ENCODE measurements at places on chromosomes 5 and 9.

DNA sequence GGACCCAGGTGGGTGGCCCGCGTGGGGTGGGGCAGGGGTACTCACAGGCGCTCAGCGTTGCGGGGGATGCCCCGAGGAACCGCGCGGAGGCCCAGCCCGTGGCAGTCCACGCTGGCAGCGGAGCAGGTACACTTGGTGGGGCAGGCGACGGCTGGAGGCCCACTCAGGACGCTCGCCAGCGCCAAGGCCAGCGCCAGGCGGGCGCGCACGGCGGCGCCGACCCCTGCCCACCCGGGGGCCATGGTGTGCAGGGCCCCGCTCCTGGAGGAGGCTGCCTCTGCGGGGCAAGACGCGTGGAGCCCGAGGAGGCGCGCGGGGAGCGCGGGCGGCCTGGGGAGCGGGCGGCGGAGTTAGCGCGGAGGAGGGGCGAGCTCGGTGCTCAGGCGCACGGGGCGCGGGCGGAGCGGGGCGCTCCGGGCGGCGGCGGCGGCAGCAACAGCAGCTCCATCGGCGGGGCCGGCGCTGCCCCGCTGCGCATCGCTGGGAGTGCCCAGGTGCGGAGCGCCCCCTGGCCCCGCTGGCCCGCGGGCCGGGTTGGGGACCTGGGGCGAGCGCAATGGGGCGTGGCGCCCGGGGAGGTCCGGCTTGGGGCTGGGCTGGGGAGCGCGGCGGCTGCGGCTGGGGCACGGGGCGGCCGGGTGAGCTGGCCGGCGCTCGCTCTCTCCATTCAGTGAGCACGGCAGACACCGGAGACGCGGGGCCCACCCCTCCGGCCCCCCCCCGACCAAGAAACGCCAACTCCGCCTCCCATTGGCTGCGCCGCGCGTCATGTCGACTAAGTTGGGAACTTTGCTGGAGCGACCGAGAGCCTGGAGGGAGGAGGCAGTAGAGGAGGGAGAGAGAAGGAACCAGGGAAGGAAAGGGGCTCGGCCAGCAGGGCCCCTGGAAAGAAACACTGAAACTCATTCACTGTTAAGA lies at the start of gene SLIT3:
Gene SLIT3 (minus strand): TSS at position 672 of the 918 bp plus-strand sequence. CDS start 430 bp downstream, at position 242.
- peak; percentile 93 for DNase-seq

DNA sequence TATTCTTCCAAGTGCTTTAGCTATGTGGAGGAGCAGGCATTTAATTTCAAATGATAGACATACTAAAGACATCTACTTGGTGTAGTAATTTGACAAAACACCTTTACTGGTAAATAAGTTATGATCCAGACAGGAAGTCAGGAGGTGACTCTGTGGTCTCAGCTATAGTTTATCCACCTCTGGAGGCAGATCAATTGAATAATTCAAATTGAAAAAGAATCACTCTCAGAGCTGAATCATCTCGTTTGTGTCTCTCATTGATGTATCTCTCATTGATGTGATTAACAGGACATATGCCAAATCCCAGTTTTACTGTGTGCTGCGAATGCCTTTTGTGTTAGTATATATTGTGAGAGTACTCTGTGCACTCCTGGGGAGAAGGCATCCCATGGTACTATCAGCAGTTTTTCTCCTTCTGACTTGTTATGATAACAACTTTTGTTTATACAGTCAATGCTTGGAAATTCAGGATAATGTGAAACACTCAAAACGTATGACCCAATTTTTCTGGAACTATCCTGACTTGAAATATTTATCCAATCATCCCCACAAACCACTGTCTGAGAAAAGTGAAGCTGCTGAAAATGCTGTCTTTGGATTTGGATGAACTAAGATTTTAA lies 48.5 kb upstream of the DAB2 start:
- DNase-seq: no peak

- no peak for DNase-seq
Observed at GRCh38 chr5:170711300-170711699, 72.2 kb upstream of the GABRP start.

GRCh38 chr9:135822374-135822755 lies 85.0 kb downstream of the CAMSAP1 start:
- DNase-seq: no peak

DNA sequence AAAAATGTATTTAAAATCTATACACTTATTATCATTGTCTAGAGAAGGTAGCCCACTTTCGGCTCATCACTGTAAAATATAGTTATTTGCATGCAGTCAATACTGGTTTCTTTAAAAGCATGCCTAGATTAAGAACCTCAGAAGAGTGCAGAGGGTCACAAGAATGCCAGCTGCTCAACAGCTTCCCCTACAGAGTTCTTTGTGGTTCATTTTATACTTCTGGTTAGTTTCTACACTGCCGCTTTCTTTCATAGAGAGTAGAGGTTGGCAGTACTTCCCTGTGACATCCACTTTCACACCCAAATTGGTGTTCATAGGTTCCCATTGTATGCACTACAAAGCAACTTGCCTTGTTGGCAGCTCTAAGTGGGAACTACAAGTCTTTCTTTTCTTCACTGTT lies 137.3 kb downstream of the KIAA0825 start:
- DNase-seq: no peak

- DNase-seq: no peak
Observed at GRCh38 chr5:31656806-31657205, 17.9 kb downstream of the PDZD2 start.

DNA sequence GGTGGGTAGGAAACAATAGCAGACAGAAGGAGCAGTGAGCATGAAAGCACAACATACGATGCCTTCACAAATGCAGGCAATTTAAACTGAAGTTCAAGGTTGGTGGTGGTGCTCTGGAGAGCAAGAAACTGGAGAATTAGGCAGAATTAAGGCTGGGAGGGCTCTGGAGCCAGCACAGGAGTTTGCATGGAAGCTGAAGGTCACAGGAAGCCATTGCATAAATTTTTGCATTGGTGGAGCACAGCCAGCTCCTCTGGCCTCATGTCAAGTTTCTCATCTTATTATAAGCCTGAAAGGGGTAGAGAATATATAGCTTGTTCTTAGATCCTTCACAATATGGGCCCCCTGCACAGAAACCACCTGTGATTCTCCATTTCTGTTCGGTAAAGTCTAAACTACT lies 207.4 kb downstream of the PAPPA start:
- no peak for DNase-seq

- peak; percentile 87 for DNase-seq
Observed at GRCh38 chr5:55303238-55303690, 4.2 kb downstream of the DHX29 start.

DNA sequence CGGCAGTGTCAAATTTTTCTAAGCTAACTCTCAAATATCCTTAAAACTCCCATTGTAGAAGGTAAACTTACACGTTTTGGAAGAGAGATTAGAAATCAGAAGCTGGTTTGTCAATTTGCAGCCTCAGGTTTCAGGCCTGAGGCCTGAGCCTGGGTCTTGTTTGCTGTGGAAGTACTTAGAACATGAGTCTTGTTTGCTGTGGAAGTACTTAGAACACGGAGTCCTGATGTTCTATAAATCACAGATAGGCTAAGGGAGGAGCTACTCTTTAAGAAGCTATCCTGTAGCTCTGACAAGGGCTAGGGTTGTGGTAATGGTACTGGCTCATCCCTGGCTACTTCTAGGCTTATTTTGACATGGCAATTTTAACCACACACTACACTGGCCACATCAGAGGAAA lies 97.8 kb downstream of the FBXW11 start:
- DNase-seq: no peak

DNA sequence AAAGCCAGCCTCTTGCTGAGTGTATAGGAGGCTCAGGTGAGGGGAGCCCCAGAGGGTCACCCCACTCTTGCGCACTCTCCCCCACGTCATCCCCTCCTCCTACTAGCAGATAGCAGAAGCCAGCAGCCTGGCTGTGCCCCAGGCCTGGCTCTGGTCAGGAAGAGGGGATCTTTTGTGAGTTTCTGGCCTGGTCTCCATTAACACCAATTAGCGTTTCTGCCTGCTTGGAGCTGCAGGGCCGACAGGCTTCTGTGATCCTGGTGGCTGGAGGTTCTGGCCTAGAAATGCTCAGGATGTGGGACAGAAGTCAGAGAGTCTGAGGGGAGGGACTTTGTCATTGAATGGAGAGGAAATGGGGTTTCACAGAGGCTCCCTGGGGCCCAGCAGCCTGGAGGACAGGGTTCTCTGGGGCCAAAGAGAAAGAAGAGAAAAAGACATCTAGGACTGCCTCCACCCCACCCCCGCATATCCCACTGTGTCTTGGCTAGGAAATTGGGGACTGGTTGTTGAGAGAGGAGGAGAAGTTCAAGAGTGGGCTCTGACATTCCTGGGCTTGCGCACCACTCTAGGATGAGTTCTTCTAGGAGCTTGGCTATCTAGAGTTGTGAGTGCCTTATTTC lies 47.5 kb upstream of the ARAP3 start:
- DNase-seq: no peak

DNA sequence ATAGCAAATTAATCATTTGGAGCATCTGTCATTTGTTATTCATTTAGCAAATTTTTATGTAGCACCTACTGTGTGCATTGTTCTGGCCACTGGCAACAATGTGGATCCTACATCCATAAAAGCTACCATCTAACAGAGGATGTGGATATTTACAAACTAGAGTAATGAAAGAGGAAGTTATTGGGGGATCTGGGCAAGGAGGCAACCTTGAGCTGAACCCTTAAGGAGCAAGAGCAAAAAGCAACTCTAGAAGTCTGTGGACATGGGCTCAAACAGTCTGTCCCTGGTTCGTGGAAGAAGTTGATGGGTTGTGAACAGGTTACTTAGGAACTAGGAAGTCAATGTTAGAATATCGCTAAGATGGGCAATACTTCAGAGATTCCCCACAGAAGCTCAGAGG lies 259.9 kb downstream of the SYK start:
- DNase-seq: no peak

GRCh38 chr9:99039505-99040182 lies 65.3 kb upstream of the TGFBR1 start:
- DNase-seq: no peak

DNA sequence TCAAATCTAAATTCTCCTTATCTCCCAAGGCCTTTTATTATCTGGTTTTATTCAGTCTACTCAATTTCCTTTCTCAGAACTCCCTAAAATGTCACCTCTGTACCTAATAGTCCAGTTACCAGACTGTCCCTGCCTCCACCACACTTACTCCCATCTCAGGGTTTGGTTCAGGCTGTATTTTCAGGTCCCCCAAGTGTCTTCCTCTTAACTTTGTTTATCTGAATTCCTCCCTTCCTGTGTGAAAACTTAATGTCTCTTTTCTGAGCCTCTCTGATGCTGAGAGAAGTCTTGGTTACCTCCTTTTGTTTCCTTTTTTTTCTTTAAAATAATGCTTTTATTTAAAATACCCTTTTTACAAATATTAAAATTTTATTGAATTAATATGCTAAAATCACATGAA lies 133.4 kb downstream of the PAM start:
- DNase-seq: no peak

- no peak for DNase-seq
Observed at GRCh38 chr5:154218786-154219185, 28.3 kb downstream of the GALNT10 start.

- DNase-seq: no peak
Observed at GRCh38 chr5:113157886-113158285, 181.3 kb downstream of the DCP2 start.

- DNase-seq: no peak
Observed at GRCh38 chr9:14730461-14730898, 7.9 kb upstream of the CER1 start.

DNA sequence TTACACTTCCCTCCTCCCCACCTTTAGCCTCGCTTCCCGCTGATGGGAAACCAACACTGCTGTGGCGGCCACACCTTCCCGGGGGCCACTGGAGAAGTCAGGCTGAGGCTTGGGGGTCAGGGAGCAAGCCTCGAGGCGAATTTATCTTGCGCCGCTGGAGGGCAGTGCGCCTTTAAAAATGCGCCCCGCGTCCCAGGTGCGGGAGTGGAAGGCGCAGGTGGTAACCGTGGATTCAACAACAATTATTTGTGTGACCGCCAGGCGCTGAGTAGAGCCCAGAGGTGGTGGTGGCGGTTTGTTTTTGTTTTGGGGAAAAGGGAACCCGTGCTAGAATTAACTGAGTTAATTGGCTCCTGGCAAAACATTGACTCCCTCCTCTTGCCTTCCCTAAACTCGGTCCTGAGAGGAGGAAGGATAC lies 1.1 kb downstream of the CFAP77 start:
- peak; percentile 89 for DNase-seq

DNA sequence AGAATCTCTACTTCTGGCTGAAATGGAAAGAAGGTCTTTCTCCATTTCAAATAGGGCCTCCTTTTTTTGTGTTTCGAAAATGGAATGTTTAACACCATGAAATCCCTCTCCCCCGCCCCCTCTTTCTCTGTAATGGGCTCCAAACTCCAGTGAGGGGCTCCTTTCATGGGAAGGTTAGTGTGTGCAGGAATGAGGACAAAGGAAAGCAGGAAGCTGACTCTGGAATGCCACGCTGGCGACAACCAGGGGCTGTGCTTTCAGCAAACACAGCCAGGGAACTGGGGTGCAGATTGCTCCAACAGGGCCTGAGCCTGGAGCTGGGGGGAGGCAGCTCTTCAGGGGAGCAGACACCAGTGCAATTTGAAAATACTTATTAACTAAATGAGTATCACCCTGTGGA lies 82.8 kb downstream of the CRB2 start:
- DNase-seq: no peak

GRCh38 chr5:134436523-134437339 lies 25.1 kb upstream of the CDKN2AIPNL start:
- DNase-seq: peak; percentile 79

DNA sequence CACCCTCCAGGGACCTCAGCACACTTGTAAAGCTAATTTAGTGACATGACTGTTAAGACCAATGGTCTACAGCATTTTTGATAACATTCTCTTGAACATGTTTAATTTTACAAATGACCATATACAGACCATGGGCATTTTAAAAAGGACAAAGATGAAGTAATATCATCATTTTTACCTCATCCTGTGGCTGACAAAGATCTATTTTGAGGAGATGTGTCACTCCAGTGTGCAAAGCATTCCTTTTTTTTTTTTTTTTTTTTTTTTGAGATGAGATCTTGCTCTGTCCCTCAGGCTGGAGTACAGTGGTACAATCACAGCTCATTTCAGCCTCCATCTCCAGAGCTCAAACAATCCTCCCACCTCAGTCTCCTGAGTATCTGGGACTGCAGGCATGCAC lies 118.2 kb upstream of the TBC1D2 start:
- DNase-seq: no peak

DNA sequence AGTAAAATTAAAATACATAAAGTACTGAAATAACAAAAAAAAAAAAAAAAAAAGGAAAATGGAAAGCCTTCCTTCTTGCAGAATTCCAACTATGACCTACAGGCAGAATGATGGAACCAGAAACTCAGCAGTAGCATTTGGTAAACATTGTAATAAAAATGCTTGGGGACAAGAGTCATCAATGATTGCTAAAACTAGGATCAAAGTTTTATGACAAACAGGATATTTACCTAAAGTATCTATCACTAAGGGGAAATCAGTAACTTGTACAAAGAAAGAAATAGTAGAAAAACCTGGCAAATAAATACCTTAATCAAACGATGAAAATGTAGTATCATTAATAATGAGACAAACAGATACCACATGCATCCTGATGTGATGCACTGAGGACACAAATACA lies 17.5 kb downstream of the ERMP1 start:
- no peak for DNase-seq

- DNase-seq: peak; percentile 28
Observed at GRCh38 chr9:36192196-36192595, 1.5 kb downstream of the CLTA start.

GRCh38 chr9:22079873-22080341 lies 70.8 kb upstream of the CDKN2B start:
- no peak for DNase-seq

Data from RWPE1 (cell line).